Daoy (cell line): ENCODE measurements at places on chromosomes 12 and 14. TPM values are rescaled to one million over a fixed set of nuclear protein-coding genes. Genes with fewer than 3 reads are reported as not detected.
A peak's percentile ranks its signal among the peaks of the same experiment; 100 is the strongest.

GRCh38 chr14:70943838-70944237 is 36.6 kb downstream of the PCNX1 start:
- no peak for DNase-seq

GRCh38 chr12:78324234-78324633 is 493.5 kb downstream of the NAV3 start:
- DNase-seq: no peak

DNA sequence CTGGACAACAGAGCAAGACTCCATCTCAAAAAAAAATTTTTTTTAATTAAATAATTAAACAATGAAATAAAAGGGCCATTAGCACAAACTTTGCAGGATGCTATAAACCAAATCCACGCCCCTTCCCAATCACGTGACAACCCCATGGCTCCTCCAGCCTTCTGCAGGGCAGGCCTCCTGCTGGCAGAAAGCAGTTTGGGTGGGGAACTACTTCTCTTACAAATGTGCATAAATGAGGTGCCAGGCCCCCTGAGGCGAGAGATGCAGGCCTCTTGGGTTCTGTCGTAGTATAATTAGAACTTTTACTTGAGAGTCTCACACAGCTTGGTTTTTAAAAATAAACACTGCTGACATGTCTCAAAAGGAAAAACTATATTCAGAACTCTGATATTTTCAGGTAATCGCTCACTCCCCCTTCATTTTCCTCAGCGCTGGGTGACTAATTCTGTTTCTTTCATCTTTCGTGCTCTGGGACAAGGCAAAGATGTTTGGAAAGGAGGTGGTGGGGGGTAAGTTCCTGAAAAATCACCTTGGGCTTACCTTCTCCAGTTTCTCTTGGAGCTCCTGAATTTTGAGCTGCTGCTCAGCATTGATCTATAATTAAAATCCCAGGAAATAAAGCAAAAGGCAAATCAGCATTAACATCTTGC is 101.7 kb downstream of the CIT start:
- DNase-seq: no peak

Gene SENP1
- total RNA-seq: 21.5 and 30.1 TPM in 2 replicates

Gene C12orf54
- not detected in 2 replicates for total RNA-seq

Gene CD69
- 0.12 and 0.57 TPM in 2 replicates for total RNA-seq

GRCh38 chr12:118312578-118312977 is 60.1 kb downstream of the TAOK3 start:
- no peak for DNase-seq

Gene ALDH2
- total RNA-seq: 28.5 and 36.1 TPM in 2 replicates

DNA sequence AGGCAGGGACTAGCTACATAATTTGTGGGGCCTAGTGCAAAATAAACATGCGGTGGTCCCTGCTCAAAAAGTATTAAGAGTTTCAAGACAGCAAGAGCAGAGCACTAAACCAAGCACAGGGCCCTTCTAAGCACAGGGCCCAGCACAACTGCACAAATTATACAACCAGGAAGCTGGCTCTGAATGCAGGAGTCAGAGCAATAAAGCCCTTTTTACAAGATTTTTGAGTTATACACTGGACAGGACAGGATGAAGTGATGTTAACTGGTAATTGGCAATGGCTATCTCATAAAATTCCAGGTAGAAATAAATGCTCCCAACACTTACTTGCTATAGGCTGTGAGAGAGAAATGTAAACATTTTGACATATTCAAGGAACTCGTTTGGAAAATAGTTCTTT is 86.2 kb upstream of the GPHB5 start:
- no peak for DNase-seq

DNA sequence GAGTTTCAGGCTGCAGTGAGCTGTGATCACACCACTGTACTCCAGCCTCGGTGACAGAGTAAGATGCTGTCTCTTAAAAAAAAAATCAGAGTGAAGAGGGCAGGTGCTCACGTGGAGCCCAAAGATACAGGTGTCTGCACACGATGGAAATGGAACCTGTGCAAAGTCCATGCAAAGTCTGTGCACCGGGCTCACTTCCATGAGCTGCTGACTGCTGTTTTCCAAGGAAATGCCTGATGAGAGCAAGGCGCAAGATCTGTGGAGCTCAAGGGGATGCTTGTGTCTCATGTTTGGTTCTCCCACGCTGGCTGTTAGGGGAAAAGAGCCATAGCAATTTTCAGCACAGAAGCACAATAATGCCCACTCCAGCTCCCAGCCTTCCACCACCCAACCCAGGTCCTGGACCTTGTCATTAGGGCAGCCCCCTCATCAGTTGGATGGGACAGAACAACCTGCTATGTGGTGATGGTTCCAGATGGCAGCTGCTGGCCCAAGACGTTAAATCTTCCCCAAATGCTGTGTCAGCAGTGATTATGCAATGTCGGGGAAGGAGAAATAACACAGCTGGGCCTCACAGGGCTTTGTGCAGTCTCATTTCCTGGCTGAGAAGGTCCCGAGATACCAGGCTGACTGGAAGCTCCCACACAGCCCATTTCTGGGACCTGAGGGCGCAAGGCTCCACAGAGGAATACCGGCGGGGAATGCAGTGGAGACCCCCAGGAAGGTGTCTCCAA is 27.9 kb upstream of the DICER1 start:
- DNase-seq: peak; percentile 17

DNA sequence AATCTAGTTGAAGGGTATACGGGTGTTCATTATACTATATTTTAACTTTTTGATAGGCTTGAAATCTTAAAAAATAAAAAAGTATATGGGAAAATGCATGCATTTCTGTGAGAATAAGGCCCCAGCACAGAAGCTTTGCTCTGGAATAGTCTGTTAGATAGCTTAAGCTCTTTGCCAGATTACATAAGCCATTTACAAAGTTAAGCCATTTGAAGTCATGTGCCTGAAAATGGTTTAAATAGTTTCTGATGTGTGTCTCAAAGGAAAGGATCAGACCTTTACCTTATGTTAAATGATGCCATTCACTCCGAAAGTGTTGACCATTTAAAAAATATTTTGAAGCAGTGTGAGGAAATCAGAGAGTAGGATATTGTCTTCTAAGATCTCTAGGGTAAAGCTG is 51.3 kb downstream of the WASHC4 start:
- DNase-seq: no peak

GRCh38 chr14:106776395-106776983 is 1250.1 kb downstream of the TMEM121 start:
- DNase-seq: no peak

- no peak for DNase-seq
These were observed 12.3 kb upstream of the CCNT1 start for GRCh38 chr12:48728807-48729206.

Gene FOXG1
- total RNA-seq: 1.8 and 4.5 TPM in 2 replicates

Gene LALBA
- total RNA-seq: not detected in 2 replicates

Gene KRT77
- not detected in 2 replicates for total RNA-seq
